CD4-positive, CD25-positive, alpha-beta regulatory T cell (primary cell): ENCODE measurements at places on chromosomes 7 and 10.

GRCh38 chr7:71303566-71303965, 171.6 kb downstream of the GALNT17 start:
- DNase-seq = no peak

- no peak for DNase-seq
Observed at GRCh38 chr7:156479596-156479995, 161.0 kb upstream of the RNF32 start.

DNA sequence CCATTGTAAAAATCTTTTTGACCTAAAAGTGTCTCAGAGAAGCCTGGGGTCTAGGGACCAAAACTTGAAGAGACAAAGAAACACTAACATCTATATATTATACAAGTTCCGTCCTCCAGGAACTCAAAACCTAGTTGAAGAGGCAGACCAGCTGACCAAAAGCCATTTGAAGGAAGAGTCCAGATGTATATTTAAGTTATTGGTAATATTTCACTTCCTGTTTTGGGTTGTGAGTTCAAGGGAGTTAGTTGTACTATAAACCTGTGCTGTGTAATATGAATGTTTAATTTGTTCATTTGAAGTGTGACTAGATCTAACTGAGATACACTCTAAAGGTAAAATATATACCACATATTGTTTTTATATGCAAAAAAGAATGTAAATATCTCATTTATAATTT, 45.0 kb downstream of the CDK1 start:
- no peak for DNase-seq

DNA sequence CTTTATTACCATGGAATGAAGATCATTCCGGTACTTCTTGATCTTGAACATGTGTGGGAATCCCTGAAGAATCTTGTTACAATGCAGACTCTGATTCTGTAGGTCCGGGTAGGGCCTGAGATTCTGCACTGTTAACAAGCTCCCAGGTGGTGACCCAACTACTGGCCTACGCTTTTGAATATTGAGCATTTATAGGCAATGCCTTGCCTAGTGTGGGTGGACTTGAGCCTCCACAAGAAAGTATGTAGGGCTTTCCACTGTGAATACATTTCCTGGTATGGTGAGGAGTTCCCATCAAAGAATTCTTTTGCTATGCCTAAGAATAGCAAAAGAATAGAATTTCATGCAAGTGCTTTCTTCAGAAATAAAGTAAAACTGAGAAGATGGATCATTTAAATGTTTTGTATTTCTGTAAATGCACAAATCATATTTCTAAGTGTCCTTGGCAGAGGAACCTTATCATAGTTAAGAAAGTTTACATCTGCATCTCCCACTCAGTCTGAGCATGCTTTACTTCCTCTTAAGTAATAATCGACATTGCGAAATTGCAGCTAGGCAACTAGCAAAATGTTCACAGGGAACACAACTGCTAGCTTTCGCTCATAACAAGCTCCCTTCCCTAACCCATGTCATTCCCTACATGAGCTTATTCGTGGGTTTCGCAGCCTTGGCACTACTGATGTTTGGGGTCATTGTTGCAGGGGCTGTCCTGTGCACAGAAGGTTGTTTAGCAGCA, 71.4 kb downstream of the AHR start:
- DNase-seq = no peak

DNA sequence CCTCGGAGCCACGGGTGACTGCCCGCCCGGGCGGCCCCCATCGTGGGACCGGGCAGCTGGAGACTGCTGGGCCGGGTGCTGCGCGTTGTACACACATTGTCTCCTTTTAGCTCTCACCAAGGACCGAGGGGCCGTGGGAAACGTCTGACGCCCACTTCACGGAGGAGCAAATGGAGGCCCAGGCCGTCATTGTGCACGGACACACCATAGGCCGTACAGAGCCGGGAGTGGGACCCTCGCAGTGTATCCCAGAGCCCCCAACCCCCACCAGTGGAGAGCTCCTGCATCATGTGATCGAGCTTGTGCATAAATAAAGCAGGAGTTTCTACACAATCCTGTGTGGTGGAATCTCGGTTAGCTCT, 722 bp downstream of the DENND10 start:
- DNase-seq = no peak

DNA sequence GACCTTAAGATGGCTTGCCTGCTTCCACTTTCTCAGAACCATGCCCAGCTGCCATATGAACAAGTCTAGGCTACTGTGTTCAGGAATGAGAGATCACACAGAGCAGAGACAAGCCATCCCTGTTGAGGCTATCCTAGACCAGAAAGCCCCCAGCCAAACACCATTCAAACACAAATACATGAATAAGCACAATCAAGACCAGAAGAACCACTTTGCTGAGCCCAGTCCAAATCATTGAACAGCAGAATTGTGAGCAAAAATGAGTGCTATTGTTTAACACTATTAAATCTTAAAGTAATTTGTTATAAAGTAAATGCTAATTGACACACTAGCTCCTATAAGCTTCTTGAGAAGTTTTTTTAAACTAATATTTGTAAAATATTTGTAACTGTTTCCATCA, 79.0 kb upstream of the LYZL1 start:
- DNase-seq = no peak

DNA sequence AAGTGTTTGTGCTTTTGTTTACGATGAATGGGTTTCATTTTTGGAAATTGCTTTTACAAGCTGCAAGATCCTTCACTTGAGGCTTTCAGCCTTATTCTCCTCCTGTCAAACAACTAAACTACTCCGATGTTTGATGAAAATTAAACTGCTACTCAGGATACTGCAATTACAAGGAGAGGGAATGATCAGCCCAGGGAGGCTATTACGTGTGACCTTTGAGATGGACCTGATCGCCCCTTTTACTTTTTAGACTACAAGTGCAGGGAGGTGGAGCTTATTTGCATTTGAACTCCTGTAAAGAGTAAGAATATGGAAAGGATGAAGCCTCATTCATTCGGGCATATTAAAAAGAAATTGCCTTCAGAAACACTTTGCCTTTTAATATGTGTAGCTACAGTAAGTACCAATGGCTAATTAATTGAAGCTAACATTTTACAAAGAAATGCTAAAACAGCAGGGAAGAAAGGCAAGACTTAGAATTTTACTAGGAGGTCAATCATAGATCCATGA, 219.1 kb downstream of the PHTF2 start:
- DNase-seq = no peak

DNA sequence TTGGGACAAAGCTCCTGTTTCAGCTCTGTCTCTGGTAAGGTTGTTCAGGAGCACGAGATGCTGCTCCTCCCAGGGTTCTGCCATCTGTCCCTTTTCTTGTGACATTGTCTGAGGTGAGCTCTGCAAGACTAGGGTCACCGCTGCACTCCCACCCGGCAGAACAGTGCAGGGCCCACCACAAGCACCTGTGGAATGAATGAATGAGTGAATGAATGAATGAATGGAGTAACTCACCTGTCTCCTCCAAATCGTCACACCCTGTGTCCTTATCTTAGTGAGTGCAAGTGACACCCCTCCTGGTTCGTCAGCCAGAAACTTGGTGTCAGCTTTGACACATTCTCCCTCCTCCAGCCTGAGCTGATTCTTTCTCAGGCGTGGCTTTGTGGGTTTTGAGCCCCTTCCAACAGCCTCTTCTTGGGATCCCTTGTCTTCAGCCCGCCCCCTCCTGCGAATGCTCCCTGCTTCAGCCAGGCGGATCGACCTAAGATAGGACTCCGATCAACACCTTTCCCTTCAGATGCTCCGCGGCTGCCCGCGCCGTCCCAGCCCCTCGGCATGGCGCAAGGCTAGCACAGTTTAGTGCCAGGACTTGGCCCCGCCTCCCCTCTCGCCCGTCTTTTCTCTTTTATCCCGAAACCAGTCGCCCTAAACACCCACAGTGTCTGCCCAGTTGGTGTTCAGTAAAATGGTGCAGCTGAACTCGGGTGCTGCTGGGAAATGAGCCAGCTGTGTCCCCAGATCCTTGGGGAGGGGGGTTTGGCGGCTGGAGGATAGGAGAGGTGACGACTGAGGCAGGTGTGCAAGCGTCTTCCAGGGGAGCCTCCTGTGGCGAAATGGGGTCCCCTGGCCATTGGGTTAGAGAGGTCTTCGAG, 89.3 kb downstream of the BEND7 start:
- no peak for DNase-seq

- no peak for DNase-seq
Observed at GRCh38 chr7:3399858-3400257, 98.8 kb downstream of the SDK1 start.

DNA sequence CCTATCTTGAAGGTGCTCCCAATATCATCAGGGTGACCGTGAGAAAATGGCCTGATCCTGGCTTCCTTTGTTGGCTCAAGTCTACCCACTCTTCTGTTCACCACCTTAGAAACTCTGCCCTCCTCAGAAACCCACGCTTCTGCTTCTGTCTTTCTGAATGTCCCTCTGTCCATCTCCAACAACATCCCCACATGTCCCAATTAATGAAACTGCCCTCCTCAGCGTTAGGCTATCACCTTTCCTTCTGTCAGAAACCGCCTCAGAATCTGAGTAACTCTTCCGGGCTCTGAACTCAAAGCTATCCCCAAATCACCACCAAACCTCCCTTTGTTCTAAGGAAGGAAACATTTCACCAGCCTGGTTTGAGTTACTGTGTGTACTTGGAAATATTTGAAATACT, 315.8 kb upstream of the ZNF32 start:
- no peak for DNase-seq

- no peak for DNase-seq
Observed at GRCh38 chr7:101618916-101619315, 10.2 kb downstream of the MYL10 start.

DNA sequence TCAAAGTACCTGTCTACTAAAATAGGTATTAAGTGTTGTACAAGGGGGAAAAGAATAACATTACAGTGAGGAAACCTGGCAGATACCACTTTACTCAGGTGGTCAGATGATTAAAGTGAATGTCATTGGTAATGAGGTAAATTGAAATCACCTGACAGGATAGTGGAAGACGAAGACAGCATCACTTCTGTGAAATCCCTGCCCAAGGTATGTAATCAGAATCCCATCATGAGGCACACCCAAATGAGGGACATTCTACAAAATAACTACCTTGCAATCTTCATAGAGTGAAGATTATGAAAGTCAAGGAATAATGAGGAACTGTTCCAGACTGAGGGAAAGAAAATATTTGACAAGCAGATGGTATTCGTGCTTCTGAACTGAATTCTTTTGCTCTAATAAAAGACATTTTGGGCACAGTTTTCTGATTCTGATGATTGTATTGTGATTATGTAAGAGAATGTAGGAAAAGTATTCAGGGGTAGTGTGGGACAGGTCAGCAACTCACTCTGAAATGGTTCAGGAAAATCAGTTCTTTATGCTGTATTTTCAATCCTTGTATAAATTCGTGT, 33.3 kb upstream of the ARMS2 start:
- peak; percentile 51 for DNase-seq

DNA sequence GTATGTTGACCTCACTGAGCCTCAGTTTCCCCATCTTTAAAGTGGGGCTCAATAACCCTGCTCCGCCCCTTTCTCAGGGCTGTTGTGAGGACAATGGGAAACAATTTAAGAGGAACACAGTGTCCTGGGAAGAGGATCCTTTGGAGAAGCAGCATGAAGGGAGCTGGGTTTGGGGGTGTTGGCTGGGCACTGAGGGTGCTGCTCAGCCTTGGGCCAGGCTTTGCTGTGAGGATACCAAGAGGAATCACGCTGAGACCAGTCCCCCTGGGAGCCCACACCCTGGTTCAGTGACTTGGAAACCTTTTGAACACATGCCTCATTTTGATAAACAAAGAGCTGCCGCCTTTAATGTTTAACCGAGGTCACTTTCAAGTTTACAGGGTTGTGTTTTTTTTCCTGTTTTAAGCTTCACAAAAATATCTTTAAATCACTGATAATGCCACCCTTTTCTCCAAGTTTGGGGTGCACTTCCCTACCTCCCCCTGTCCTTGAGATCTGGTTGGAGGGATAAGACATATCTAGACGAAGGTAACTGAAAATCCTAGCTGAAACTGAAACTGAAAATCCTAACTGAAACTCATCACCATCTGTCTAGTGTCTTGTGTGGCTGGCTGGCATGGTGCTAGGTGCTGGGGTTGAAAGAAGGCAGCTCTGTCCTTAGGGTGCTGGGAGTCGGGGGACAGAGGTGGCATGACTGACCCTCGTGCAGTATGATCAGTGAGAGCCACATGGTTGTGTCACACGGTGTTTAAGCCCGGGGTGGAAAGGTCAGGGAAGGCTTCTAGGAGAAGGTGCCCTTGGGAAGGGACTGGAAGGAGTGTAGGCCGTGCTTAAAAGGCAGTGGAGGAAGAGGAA, 27.7 kb downstream of the ZNF775 start:
- peak; percentile 48 for DNase-seq

- DNase-seq = peak; percentile 36
Observed at GRCh38 chr7:16431646-16432424, 10.5 kb upstream of the CRPPA start.

DNA sequence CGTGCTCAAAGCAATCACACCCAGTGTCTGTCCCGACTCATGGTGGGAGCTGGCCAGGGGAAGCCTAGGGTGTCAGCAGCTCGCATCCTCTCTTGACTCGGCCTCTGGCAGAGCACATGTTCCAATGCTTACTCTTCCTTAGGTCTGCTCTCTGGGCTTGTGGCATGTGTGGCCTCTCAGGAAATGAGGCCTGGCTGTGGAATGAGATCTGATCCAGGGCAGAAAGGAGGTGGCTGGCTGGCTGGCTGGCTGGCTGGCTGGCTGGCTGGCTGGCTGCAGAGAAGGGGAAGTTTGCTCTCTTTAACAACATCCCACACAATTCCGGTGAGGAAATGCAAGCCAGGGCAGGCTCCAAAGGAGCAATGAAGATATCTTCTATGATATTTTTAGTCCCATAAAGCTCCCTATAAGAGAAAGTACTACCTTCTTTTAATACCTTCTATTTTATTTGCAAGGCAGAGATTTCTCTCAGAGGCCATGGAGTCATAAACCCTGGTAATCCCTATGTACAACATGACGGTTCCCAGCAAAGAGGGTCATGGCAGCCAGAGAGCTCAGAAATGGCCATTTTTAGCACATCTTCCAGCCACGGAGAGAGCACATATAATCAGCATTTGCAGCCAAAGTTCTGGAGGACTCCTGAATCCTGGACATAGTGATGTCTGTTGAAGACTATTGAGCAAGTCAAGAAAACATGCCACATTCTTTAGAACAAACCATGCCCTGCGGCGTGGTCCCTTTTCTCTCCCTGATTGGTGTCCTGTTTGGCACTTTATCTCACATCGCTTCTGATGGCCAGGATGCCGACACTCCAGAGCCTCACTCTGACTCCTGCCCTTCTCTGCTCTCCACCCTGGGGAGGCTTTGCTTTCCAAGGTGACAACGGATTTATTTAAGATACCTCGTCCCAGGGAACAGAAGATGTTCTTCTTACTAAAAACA, 153.7 kb downstream of the FANK1 start:
- DNase-seq = no peak

- no peak for DNase-seq
Observed at GRCh38 chr10:5596611-5597341, 69.6 kb downstream of the ASB13 start.

- DNase-seq = no peak
Observed at GRCh38 chr10:112365014-112365432, 8.9 kb upstream of the ACSL5 start.

GRCh38 chr10:70838270-70838805, 22.6 kb downstream of the SGPL1 start:
- DNase-seq = no peak

GRCh38 chr10:115417585-115418265, 324.6 kb downstream of the ATRNL1 start:
- DNase-seq = no peak
